ENCODE measurements at places on chromosomes 5 and 9. TPM values are rescaled to one million over a fixed set of nuclear protein-coding genes. Genes with fewer than 3 reads are reported as not detected.

DNA sequence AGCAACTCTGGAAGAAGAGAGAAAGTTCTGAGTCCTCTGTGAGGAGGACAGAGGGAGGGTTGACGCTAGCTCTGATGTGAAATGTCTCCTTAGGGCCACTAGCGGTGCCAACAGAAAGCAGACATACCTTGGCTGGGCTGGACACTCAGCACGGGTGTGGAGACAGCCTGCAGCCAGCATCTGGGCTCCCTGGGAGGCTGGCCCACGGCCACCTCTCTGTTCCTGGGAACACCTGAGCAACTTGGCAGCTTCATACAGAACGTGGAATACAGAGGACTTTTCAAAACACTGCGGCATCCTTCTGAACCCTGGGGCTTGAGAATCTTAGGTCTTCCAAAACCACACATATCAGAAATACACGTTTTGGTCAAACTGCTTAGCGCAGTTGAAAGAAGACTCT is 269.1 kb downstream of the FSTL4 start:
- H3K4me1 ChIP-seq, result no peaks in the 10 kb centered on the region
- H3K27ac ChIP-seq, result no peak overlapping the region
- H3K36me3 ChIP-seq, result no peaks in the 10 kb centered on the region
- DNase-seq, result no peak

UQCRQ gene
- 387 TPM for total RNA-seq

GRCh38 chr5:136056336-136056735 is 27.5 kb downstream of the TGFBI start:
- H3K4me1 ChIP-seq, result peaks cover 61% of the 10 kb centered on the region
- no peak overlapping the region for H3K27ac ChIP-seq
- DNase-seq, result no peak
- no peak overlapping the region for H3K4me3 ChIP-seq

GRCh38 chr9:90727488-90727887 is 74.1 kb upstream of the SYK start:
- peaks cover 19% of the 10 kb centered on the region for H3K27me3 ChIP-seq
- no peak overlapping the region for H3K27ac ChIP-seq
- no peak for DNase-seq
- H3K36me3 ChIP-seq, result no peaks in the 10 kb centered on the region
- peaks cover 4% of the 10 kb centered on the region for H3K4me1 ChIP-seq

SLC36A2 gene
- total RNA-seq, result not detected

DNA sequence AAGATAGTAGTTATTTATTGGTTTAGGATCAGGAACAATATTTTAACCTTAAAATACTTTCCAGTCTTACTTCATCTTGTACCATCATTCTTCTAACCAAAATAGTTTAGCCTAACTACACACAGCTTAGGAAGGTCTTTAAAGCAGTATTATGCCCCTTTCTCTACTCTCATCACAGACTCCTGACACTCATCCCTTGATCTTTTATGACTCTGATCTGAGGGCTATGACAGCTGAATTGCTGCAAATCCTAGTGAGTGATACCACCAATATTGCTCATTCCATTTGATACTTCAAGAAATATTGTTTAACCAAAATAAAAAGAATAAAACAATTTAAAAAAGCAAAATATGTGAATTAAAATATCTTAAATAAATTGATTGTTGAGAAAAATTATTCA is 746.6 kb upstream of the ACO1 start:
- peaks cover 2% of the 10 kb centered on the region for H3K4me1 ChIP-seq
- no peak overlapping the region for H3K27ac ChIP-seq
- H3K4me3 ChIP-seq, result no peak overlapping the region
